Activated naive CD4-positive, alpha-beta T cell treated with anti-CD3 and anti-CD28 coated beads, Interleukin-2, amount 10 ng/mL, durations not matched to agents 7 days and 5 days (primary cell): ENCODE measurements at places on chromosomes 7 and 10.
A peak's percentile ranks its signal among the peaks of the same experiment; 100 is the strongest.

DNA sequence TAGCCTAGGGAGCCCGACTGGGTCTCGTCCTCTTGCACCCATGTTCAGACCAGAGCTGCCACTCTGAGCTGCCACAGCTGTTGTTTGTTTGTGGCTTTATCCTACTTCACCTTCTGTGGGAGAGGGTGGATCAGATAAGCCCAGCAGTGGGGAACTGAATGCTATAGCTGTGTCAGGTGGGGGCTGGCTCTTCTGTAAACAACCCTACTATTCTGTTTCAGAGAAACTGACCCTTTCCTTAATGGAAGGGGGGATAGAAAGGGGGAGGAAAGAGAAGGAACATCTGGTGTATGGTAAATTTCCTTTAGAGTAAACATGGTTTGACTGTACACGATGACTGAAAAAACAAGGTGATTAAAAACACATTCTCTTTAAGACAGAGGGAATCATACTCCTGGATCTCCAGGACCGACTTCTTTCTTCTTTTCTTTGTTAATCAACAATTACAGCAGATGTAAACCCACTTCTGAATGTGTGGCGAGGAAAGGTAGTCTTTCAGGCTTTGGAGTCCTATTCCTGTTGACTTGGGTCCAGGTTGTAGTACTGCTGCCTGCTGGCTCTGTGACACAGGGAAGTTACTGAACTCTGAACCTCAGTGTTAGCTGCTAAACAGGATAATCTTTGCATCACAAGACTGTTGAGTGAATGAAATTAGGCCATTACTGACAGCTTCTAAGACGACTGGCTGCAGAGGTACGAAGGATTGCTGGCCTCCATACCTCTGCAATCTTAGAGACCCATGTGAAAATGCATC, 6.0 kb downstream of the PRXL2A start:
- H3K4me1 ChIP-seq = peaks cover 5% of the 10 kb centered on the region
- no peaks in the 10 kb centered on the region for H3K36me3 ChIP-seq
- no peak for DNase-seq

GRCh38 chr7:127962589-127963361, 68.5 kb downstream of the LRRC4 start:
- no peak overlapping the region for H3K27ac ChIP-seq
- H3K36me3 ChIP-seq = peaks cover 24% of the 10 kb centered on the region
- no peak overlapping the region for H3K4me3 ChIP-seq
- no peaks in the 10 kb centered on the region for H3K27me3 ChIP-seq

DNA sequence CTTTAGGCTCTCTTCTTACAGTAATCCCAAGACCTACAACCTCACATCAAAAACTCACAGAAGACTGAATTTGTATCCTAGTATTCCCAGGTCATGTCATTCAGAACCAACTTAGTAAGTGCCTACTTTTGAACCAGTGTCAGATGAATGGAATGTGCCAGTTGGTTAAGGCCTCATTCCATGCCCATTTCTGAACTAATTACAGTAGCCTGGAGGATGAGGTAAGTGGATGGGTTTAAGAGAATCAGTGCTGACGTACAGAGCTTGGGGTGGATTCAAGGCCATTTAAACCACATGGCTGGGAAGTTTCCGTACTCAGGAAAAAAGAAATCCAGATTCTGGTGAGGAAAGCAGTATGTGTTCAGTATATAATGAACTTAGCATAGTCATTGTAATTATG, 21.9 kb upstream of the FOXP2 start:
- no peaks in the 10 kb centered on the region for H3K4me1 ChIP-seq

GRCh38 chr10:7559386-7559785, 107.4 kb downstream of the ITIH5 start:
- no peak for DNase-seq
- H3K27ac ChIP-seq = no peak overlapping the region
- H3K36me3 ChIP-seq = no peaks in the 10 kb centered on the region

- peaks cover 99% of the 10 kb centered on the region for H3K27me3 ChIP-seq
- H3K4me1 ChIP-seq = peaks cover 7% of the 10 kb centered on the region
- no peak for DNase-seq
- no peak overlapping the region for H3K27ac ChIP-seq
- no peaks in the 10 kb centered on the region for H3K36me3 ChIP-seq
Observed at GRCh38 chr10:101237982-101238731, 8.9 kb upstream of the LBX1 start.

GRCh38 chr10:34804306-34804705, 10.8 kb downstream of the PARD3 start:
- no peaks in the 10 kb centered on the region for H3K36me3 ChIP-seq
- H3K27me3 ChIP-seq = peaks cover 14% of the 10 kb centered on the region
- DNase-seq = no peak
- H3K4me1 ChIP-seq = peaks cover 3% of the 10 kb centered on the region
- H3K4me3 ChIP-seq = no peak overlapping the region

DNA sequence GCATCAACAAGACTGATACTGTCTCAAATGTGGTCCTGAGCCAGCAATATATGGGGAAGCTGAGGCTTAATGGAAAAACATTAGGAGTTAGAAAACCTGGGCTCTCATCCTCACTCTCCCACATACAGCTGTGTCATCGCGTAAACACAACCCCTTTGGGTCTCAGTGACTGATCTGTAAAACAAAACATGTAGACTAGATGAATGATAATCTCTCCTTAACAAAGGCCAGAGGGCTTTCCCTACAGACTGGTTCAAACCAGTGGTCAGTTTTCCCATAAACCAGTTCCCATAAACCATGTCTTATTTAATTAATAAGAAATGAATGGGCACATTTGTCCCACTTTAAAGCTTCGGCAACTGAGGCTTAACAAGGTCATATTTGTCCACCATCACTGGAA, 48.1 kb downstream of the OSBPL3 start:
- H3K27me3 ChIP-seq = no peaks in the 10 kb centered on the region
- H3K36me3 ChIP-seq = peaks cover 46% of the 10 kb centered on the region
- no peak for DNase-seq
- no peak overlapping the region for H3K4me3 ChIP-seq

- DNase-seq = no peak
- peaks cover 6% of the 10 kb centered on the region for H3K27me3 ChIP-seq
- H3K36me3 ChIP-seq = no peaks in the 10 kb centered on the region
Observed at GRCh38 chr10:12608761-12609160, 259.4 kb downstream of the CAMK1D start.

GRCh38 chr10:20059084-20059835, 243.0 kb downstream of the PLXDC2 start:
- no peaks in the 10 kb centered on the region for H3K4me1 ChIP-seq
- H3K36me3 ChIP-seq = no peaks in the 10 kb centered on the region
- H3K27ac ChIP-seq = no peak overlapping the region
- no peak for DNase-seq

- H3K27me3 ChIP-seq = no peaks in the 10 kb centered on the region
- H3K4me3 ChIP-seq = no peak overlapping the region
- H3K27ac ChIP-seq = no peak overlapping the region
- no peak for DNase-seq
- H3K4me1 ChIP-seq = no peaks in the 10 kb centered on the region
- H3K36me3 ChIP-seq = no peaks in the 10 kb centered on the region
Observed at GRCh38 chr10:35998026-35998425, 355.9 kb upstream of the FZD8 start.

- H3K36me3 ChIP-seq = peaks cover 48% of the 10 kb centered on the region
- peak overlapping the region; percentile 95 for H3K4me3 ChIP-seq
- no peak for DNase-seq
- H3K27ac ChIP-seq = peak overlapping the region; percentile 98
Observed at GRCh38 chr7:155298288-155298833, 683 bp downstream of the INSIG1 start.

GRCh38 chr7:124652237-124652636, 113.4 kb downstream of the GPR37 start:
- H3K27me3 ChIP-seq = no peaks in the 10 kb centered on the region
- no peak overlapping the region for H3K4me3 ChIP-seq
- DNase-seq = no peak
- H3K36me3 ChIP-seq = no peaks in the 10 kb centered on the region

DNA sequence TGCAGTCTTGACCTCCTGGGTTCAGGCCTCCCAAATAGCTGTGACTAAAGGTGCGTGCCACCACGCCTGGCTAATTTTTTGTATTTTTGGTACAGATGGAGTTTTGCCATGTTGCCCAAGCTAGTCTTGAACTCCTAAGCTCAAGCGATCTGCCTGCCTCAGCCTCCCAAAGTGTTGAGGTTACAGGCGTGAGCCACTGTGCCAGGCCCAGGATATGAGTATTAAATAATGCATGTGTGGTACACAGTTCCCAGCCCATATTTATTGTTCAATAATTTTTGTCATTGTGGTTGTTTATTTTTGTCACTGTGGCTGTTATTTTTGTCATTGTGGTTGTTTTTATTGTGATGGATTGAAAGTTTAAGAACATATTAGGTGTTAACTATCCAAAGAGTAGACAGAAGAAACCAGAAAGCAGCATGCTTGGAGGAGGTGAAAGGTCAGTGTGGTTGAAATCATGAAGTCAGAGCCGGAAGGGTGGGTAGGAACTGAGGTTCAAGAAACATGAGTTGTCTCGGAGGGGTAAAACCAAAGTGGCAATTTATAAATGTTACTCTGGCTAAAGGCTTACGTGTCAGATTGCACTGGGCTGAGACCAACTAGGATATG, 45.0 kb downstream of the MRC1 start:
- no peak for DNase-seq
- no peaks in the 10 kb centered on the region for H3K36me3 ChIP-seq
- H3K27me3 ChIP-seq = no peaks in the 10 kb centered on the region
- H3K4me3 ChIP-seq = no peak overlapping the region

DNA sequence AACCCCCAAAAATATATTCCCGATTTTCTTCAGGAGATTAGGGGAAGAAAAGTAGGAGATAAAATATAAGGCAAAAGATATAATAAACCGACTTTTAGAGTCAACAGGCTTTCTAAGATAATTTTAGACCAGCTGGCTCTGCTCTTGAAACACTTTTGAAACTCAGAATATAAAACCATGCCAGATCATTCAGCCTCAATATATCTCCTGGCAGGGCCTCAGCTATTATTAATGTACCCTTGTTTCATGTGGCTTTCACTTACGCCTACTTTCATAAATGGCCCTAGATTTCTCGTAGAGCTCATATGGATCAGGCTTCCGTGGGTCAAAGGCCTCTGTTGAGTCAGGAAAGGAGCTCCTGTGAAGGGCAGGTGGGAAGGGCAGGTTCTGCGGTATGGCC, 396.0 kb downstream of the PHTF2 start:
- no peaks in the 10 kb centered on the region for H3K36me3 ChIP-seq
- no peak overlapping the region for H3K4me3 ChIP-seq
- no peak overlapping the region for H3K27ac ChIP-seq
- no peak for DNase-seq

DNA sequence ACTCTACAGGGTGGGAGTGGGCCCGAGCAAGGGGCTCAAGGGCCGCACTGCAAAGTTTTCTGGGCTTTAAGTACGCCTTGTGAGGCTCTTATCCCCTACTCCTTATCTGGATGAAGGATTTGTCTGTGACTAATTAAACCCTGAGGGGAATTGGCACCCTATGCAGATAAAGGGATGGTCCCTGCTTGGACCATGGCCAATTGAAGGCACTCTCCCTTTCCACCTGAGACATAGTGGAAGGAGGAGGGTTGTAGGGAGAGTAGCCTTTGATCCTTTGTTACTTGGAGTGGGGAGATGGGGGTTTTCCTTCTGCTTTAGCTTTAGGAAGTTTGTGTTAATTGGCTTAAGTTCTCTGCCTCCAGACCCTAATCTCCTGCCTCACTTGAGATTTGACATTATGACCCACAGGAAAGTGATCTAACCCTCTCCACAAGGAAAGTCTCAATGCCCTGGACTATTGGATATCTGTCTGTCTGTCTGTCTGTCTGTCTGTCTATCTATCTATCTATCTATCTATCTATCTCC, 1158.8 kb upstream of the SORCS1 start:
- no peaks in the 10 kb centered on the region for H3K27me3 ChIP-seq
- no peaks in the 10 kb centered on the region for H3K36me3 ChIP-seq
- H3K27ac ChIP-seq = no peak overlapping the region
- no peak for DNase-seq
- no peak overlapping the region for H3K4me3 ChIP-seq

GRCh38 chr7:158005531-158005930, 582.1 kb downstream of the PTPRN2 start:
- no peaks in the 10 kb centered on the region for H3K36me3 ChIP-seq
- H3K27ac ChIP-seq = no peak overlapping the region
- no peaks in the 10 kb centered on the region for H3K27me3 ChIP-seq
- no peak for DNase-seq

DNA sequence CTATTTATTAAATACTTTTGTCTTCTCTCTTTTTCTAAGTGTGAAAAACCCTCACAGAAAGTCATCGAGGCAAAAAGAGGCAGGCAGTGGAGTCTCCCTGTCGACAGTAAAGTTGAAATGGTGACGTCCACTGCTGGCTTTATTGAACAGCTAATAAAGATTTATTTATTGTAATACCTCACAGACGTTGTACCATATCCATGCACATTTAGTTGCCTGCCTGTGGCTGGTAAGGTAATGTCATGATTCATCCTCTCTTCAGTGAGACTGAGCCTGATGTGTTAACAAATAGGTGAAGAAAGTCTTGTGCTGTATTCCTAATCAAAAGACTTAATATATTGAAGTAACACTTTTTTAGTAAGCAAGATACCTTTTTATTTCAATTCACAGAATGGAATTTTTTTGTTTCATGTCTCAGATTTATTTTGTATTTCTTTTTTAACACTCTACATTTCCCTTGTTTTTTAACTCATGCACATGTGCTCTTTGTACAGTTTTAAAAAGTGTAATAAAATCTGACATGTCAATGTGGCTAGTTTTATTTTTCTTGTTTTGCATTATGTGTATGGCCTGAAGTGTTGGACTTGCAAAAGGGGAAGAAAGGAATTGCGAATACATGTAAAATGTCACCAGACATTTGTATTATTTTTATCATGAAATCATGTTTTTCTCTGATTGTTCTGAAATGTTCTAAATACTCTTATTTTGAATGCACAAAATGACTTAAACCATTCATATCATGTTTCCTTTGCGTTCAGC, 43.4 kb downstream of the TARP start:
- no peaks in the 10 kb centered on the region for H3K27me3 ChIP-seq
- DNase-seq = no peak
- H3K4me1 ChIP-seq = peaks cover 53% of the 10 kb centered on the region
- peak overlapping the region; percentile 28 for H3K27ac ChIP-seq
- H3K36me3 ChIP-seq = peaks cover 21% of the 10 kb centered on the region

GRCh38 chr7:134957005-134957404, 29.3 kb upstream of the AGBL3 start:
- H3K4me3 ChIP-seq = no peak overlapping the region
- no peak overlapping the region for H3K27ac ChIP-seq
- H3K4me1 ChIP-seq = peaks cover 2% of the 10 kb centered on the region
- H3K36me3 ChIP-seq = no peaks in the 10 kb centered on the region
- DNase-seq = no peak
- no peaks in the 10 kb centered on the region for H3K27me3 ChIP-seq

GRCh38 chr10:114709984-114710383, 51.9 kb upstream of the ABLIM1 start:
- no peak overlapping the region for H3K27ac ChIP-seq
- H3K36me3 ChIP-seq = no peaks in the 10 kb centered on the region
- no peak overlapping the region for H3K4me3 ChIP-seq
- DNase-seq = no peak

DNA sequence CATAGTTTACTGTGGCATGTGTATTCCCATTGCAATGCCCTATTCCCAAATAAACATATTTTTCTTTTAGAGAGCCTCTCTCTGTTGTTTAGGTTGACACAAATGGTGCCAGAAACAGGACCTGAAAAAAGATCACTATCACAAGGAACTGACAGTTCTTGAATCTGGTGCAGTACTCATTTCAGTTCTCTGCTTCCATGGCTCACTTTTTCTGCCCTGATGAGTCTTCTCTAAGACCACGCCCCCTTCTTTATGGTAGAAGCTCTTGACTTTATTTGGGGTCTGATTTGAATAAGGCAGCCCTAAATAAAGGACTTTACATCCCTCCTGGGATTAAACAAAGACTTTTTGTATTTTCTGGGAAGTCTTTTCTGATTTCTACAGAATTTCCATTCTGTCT, 3.5 kb upstream of the CCDC126 start:
- H3K27me3 ChIP-seq = peaks cover 3% of the 10 kb centered on the region
- no peaks in the 10 kb centered on the region for H3K36me3 ChIP-seq
- peaks cover 34% of the 10 kb centered on the region for H3K4me1 ChIP-seq
- no peak overlapping the region for H3K4me3 ChIP-seq
- H3K27ac ChIP-seq = no peak overlapping the region
